ENCODE measurements at places on chromosomes 12 and 14.

GRCh38 chr12:104568935-104569334 lies 112.2 kb downstream of the CHST11 start:
- DNase-seq, result no peak

DNA sequence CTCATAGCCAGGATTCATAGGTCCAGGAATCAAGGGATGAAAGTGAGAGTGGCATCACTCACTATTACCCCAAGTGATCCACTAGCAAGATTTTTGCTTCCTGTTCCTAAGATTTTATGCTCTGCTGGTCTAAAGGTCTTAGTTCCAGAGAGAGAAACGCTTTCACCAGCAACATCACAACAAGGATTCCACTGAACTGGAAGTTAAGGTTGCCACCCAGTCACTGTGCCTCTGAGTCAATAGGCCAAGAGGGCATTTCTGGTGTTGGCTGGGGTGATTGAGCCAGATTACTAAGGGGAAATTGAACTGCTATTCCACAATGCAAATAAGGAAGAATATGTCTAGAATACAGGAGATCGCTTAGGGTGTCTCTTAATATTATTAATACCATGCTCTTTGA lies 142.5 kb upstream of the ARID2 start:
- no peak for DNase-seq

GRCh38 chr14:102138961-102139285 lies 774 bp upstream of the WDR20 start:
- DNase-seq, result no peak

GRCh38 chr14:64394423-64394822 lies 6.3 kb downstream of the MTHFD1 start:
- no peak for DNase-seq

- no peak for DNase-seq
Measured at GRCh38 chr14:104548802-104549535, 30.6 kb upstream of the C14orf180 start.

DNA sequence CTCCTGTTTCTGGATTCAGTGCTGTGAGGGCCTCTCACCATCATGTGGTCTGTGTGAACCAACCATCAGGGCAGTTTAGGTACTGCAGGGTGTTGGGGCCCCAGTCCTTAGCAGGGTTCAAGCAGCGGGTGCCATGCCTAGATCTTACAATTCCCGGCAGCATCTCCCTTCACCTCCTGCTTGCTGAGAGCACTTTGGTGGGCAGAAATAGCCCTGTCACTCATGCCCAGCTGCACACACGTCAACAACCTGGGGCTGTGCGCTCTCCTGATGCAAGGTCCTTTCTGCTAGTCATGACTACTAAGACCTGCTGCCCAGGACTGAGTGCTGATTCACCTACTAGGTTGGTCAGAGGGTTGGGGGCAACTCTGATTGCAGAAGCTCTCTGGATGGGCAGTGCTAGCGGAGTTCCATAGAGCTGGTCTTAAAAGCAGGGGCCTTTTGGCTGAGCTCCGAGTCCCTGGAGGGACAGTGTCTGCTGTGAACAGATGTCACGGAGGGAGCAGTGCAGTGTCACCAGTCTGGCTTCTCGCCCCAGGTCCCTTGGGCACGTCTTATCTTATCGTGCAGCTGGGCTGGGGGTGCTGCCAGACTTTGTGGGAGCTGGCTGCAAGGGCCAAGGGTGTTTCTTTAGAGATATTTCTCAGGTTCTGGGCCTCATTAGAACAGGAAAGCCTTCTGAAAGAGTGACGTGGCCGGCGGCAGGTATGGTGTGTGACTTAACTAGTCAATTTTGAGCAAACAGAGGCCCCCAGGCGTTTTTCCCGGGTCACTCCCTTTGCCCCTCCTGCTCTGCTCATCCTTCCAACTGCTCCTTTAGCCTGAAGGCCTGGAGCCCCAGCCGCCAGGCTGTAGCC lies 71.8 kb downstream of the NINJ2 start:
- peak; percentile 9 for DNase-seq

DNA sequence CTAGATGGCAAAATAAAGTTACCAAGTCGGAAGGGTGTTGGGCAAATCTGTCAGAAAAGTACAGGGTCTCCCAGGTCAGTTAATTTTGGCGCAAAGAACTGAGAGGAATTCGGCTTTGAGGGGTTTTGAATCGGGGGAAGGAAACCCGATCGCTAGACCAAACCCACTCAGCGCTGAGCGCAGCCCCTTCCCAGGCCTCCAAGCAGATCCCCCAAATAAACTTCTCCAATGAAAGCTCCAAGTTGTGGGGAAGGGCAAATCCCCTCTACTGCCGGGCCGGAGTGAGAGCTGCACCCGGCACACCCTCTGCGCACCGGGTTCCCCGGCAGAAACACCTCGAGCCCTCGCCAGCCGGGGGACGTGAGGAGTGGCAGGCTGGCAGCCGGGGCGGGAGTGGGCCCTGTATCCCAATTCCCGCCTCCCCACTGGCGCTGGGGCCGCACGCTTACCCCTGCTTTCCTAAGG lies 441 bp downstream of the E2F7 start:
- peak; percentile 51 for DNase-seq

DNA sequence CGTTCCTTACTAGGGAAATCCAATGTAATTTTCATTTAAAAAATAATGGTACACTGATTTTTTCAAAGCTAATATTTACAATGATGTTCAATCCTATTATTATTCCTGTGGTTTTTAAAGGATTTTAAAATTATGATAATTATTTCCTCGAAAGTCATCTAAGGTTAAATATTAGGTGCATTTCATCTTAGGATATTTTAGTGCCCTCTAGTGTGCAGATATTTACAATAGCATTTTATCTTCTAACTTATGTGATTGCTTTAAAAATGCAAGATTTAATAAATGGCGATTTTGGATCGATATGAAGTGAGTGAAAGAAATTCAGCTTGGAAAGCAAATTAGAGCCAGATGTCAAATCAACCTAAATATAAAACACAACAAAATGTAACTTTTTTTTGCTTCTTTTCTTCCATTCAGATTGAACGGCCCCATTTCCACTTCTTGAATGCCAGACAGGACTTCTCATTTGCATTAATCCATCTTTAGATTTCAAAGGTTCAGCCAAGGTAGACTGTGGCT lies 293.5 kb downstream of the SLC6A15 start:
- DNase-seq, result no peak

DNA sequence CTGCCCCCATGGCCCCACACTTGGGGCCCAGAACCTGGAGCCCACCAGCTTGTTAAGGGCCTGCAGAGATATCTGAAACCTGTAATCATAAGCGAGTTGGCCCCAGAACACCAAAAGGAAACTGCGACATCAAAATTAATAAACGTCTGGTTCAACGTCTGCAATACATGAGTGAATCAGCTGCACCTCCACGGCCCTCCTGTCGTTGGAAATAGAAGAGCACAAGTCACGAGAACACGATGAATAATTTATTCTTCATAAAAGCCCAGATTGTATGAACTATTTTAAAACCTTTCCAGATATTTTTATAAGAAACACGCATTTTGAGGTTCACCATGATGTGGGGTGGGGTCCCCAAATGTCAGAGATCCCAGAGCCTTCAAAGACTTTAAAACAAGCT lies 9.7 kb upstream of the CMKLR1 start:
- DNase-seq, result no peak

DNA sequence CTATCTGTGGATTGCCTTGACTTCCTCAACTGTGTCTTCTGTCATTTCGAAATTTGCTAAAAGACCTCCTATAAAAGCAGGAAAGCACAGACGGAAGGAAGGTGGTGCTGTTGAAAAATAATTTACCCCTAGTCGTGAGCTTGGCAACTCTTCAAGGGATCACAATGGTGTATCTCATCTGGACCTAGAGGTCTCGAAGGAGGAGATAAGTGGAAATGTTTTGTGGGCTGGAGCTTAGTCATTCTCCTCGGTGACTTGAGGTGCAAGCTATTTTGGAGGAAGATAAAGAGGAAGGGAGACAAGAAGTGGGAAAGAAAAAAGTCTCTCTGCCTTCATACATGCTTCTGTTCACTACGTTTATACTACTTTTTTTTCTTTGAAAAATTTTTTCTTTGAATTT lies 89.9 kb downstream of the FLRT2 start:
- DNase-seq, result no peak

DNA sequence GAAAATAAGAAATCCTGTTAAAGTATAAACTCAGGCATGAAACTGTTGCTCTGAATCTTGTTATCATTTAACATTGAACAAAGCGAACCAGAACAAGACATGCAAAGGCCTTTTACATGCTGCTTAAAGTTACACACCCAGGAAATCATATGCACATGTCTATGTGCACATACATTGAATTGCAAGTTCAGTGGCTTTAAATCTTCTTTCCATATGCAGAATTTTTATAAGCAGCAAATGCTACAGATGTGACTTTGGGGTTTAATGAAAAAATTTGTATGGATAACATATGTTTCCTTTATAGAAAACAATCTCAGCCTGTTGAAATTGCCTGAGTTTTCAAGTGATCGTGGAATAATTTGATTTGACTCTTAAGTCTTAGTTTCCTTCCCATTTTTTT lies 193.9 kb downstream of the AEBP2 start:
- DNase-seq, result no peak

- DNase-seq, result no peak
Measured at GRCh38 chr12:47604221-47604873, 101.5 kb downstream of the RPAP3 start.

DNA sequence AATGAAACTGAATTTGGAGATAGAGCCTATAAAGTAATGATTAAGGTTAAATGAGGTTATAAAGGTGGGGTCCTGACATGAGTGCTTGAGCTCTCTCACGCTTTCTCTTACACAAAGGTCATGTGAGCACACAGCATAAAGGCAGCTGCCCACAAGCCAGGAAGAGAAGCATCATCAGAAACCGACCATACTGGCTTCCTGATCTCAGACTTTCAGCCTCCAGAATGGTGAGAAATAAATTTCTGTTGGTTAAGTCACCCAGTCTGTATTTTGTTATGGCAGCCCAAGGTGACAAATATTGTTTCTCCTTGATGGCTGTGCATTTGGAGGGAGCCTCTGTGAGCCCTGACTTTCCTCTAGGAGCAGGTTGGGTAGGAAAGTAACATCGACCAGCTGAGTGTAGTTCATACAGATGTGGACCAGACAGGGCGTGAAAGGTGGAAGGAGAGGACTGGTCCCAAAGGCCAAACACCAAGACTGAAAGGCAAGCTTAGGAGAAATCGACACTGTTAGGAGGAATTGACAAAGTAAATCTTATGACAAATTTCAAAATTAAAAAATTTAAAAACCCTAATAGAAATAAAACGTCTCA lies 97.6 kb upstream of the SLC38A2 start:
- no peak for DNase-seq

DNA sequence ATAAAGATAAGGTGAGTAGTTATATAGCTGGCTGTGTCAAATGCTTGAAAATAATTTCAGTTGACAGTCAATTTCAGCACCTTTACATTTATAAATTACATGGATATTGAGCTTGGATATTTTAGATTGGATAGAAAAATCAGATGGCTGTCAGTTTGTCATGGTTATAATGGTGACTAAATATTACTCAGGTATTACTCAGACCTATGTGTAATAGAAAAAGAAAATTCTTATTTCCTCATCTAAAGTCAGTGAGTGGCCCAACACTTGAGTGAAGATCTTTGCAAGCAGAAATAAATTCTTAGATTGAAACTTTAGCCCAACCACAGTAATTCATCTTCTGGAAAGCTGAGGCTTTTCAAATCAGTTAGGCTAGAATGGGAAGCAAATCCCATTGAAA lies 354.4 kb downstream of the NAV3 start:
- no peak for DNase-seq

DNA sequence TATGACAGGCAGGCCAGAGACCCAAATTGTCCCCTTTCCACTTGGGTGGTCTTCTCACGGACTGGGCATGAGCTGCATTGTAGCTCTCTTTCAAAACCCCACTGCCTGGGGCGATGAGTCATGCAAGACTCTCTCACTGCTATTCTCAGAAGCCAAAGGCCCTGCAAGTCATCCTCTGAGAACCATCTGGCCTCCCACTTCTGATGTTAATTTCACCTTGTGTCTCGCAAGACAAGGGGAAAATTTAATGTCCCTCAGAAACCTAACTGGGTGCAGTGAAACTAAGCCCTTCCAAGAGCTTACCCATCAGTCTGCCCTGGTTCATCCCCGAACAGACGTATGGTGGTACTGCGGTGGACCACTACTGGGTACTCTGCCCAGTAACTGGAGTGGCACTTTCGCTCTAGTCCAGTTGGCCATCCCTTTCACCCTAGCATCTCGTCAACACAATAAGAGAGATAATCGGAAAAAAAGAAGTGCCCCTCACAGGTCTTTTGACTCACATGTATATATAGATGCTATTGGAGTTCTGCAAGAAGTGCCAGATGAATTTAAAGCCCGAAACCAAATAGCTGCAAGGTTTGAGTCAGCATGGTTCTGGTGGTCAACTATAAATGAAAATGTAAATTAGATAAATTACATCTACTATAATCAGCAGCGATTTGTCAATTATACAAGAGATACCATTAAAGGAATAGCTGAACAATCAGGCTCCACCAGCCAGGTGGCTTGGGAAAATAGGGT lies 31.3 kb upstream of the LALBA start:
- DNase-seq, result no peak

DNA sequence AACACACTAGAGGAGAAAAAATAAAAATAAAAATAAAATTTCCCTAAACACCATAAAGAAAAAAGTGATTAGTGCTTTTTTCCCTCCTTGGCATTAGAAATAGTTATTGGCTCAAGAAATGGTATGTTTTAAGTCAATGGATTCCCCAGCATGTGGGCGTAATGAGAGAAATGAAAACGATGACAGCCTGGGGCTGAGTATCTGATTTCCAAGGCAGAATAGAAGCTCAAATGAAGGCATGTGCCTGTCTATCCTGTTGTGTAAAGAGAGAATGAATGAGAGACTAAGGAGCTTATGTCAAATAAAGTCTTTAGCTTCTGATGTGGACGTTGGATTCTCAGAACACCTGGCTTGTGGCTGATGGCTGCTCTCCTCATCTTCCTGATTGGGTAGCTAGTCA lies 1408.4 kb upstream of the TMEM132C start:
- no peak for DNase-seq

GRCh38 chr12:76237086-76237701 lies 111.0 kb downstream of the BBS10 start:
- DNase-seq, result no peak

GRCh38 chr12:43795716-43796280 lies 10.3 kb downstream of the TWF1 start:
- no peak for DNase-seq

DNA sequence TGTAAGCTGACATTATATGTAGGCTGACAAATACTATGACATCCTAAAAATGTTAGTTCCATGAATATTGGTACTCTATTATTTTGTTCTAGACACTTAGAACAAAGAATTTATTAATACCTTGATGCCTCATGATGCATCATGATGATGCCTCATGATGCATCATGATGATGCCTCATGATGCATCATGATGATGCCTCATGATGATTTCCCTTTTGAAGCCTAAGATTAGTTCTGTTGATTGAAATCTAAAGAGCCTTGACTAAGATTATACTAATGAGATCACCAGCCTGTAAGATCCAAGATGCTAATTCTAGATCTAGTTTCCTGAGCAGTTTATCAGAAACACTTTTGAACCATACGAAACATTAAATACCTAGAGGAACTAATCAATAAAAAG lies 4.6 kb upstream of the CEP128 start:
- no peak for DNase-seq

DNA sequence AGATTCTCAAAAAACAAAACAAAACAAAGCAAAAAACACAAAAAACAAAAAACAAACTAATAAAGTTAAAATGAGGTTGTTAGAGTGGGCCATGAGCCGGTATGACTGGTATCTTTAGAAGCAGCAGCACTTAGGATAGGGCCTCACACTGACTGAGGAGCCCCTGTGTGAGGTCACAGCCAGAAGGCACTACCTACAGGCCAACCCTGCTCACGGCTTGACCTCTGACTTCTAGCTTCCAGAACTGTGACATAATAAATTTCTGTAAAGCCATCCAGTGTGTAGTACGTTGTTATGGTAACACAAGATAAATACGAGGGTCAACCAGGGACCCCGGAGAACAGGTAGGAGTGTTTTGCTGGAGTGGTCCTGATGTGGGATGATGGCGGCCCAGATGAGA lies 629.6 kb downstream of the VRK1 start:
- no peak for DNase-seq

Measured in HEK293T (cell line).